Muscle of leg (tissue), 16 donors: ENCODE measurements at places on chromosomes 11 and 22. TPM values are rescaled to one million over a fixed set of nuclear protein-coding genes. Genes with fewer than 3 reads are reported as not detected.

- H3K4me1 ChIP-seq: peaks cover 20% of the 10 kb centered on the region
- DNase-seq: no peak
- peaks cover 16% of the 10 kb centered on the region for H3K27me3 ChIP-seq
- no peak overlapping the region for H3K27ac ChIP-seq
- no peaks in the 10 kb centered on the region for H3K36me3 ChIP-seq
These were observed 4.0 kb upstream of the NCF4 start for GRCh38 chr22:36856792-36857135.

DNA sequence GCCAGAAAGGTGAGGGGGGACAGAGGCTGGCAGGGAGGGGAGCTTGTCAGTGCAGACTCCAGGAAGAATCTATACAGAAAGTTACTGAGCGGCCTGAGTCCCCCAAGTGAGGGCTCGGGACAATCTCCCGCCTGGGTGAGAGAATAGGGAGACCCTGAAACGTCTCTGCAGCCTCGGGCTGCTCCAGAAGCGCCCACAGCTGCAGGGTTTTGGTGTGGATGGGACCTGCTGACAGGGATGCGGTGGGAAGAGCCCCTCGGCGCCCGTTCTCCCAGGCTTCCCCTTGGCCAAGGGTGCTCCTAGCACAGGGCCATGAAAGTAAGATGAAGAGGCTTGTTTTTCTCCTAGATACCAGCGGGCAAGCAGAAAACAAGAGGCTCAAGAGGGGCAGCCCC, 743 bp upstream of the RCE1 start:
- H3K27me3 ChIP-seq: no peaks in the 10 kb centered on the region
- peak overlapping the region; percentile 69 for H3K27ac ChIP-seq
- peaks cover 23% of the 10 kb centered on the region for H3K4me1 ChIP-seq

DNA sequence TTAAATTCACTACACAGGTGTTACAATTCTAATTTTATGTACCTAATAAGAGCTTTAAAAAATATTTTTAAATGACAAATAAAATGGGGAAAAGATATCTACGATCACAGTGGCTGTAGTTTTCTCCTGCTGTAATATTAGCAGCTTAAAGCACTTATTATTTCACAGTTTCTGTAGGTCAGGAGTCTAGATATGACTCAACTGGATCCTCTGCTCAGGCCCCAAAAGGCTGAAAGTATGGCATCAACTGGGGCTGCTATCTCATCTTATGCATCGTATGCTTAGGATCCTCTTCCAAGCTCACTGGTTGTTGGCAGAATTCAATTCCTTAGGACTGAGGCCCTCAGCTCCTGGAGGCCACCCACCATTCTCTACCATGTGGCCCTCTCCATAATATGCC, 12.8 kb downstream of the FBXO3 start:
- no peaks in the 10 kb centered on the region for H3K27me3 ChIP-seq
- H3K36me3 ChIP-seq: peaks cover 42% of the 10 kb centered on the region
- DNase-seq: no peak
- no peak overlapping the region for H3K27ac ChIP-seq

- DNase-seq: no peak
- no peak overlapping the region for H3K4me3 ChIP-seq
- H3K36me3 ChIP-seq: peaks cover 6% of the 10 kb centered on the region
- H3K27ac ChIP-seq: no peak overlapping the region
- H3K27me3 ChIP-seq: no peaks in the 10 kb centered on the region
These were observed 22.5 kb downstream of the PISD start for GRCh38 chr22:31639436-31640039.

- H3K4me3 ChIP-seq: peak overlapping the region; percentile 50
- peak overlapping the region; percentile 11 for H3K27ac ChIP-seq
- no peak for DNase-seq
- H3K4me1 ChIP-seq: peaks cover 15% of the 10 kb centered on the region
These were observed 23.8 kb downstream of the LMO2 start for GRCh38 chr11:33867996-33868646.

DNA sequence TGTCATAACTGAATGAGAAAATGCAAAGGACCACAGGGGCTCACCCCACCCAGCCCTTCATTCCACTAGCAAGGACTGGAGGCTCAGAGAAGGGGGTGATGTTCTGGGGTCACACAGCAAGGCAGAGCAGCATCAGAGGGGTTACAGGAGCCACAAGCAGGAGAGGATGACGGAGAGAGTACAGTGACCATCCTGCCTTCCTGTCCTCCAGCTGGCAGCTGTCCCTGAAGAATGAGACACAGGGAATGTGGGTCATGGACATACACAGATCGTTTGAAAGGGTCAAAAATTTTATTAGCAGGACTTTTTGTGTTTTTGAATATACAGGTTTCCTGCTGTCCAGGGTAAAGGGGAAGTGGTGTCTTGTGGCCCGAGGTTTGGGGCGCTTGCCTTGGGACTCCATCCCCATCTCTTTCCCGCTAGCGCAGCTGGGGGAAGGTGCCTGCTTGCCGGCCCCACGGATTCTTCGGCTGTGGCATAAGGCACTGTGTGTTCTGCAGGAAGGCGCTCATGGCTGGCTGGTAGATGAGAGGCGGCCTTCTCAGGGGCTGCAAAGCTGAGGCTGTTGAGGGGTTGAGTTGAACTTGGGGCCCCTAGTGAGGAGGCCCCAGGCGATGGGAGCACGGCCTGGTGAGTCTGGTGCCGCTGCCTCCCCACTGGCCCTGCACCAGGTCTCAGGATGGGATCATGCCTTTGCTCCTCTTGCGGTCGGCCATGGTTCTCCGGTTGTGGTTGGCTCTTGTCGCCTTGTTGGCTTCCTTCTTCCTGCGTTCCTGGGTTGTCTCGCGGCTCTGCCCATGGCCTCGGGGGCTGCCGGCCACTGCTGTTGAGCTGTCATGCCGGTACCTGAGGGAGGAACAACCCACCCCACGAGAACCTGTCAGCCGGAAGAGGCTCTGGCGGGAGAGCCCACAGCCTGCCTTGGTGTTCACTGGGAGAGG, 21.4 kb downstream of the UQCR10 start:
- H3K4me3 ChIP-seq: no peak overlapping the region
- no peak overlapping the region for H3K27ac ChIP-seq
- peaks cover 58% of the 10 kb centered on the region for H3K36me3 ChIP-seq
- DNase-seq: no peak
- no peaks in the 10 kb centered on the region for H3K27me3 ChIP-seq

- peaks cover 42% of the 10 kb centered on the region for H3K4me1 ChIP-seq
- H3K27ac ChIP-seq: no peak overlapping the region
- H3K36me3 ChIP-seq: peaks cover 62% of the 10 kb centered on the region
- peak; percentile 74 for DNase-seq
These were observed 59.2 kb downstream of the MED15 start for GRCh38 chr22:20566420-20567260.

- H3K36me3 ChIP-seq: no peaks in the 10 kb centered on the region
- H3K27ac ChIP-seq: no peak overlapping the region
- H3K27me3 ChIP-seq: peaks cover 2% of the 10 kb centered on the region
- peaks cover 3% of the 10 kb centered on the region for H3K4me1 ChIP-seq
- no peak for DNase-seq
These were observed 27.8 kb downstream of the ETS1 start for GRCh38 chr11:128559496-128560103.

DNA sequence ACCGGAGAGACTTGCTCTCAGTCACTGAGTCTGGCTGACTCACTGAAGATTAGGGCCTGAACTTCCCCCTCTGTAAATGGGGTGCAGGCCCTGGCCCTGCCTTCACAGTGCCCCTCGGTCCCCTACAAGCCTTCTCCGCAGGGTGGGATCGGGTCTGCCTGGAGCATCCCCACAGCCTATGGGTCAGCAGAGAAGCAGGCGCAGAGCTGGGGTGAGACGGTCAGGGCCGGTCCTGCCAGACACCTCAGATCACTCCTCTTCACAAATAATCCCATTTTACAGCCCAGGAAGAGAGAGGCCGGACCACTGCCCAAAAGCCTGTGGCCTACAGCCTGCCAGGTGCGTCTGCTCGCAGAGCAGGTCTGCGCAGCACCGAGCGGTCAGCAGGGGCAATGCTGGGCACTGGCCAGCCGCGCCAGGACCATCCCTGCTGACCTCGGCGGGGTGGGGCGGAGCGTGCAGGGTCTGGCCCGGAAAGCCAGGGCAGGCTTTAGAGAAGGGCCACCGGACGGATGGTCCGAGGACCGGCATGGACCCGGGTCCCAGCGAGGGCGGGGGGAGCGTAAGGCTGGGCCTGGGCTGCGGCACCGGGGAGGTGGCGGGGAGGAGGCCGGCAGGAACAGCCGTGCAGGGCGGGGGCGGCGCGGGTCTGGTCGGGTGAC, 522 bp upstream of the SEPTIN5 start:
- no peaks in the 10 kb centered on the region for H3K36me3 ChIP-seq
- no peak for DNase-seq
- H3K27ac ChIP-seq: no peak overlapping the region
- H3K4me3 ChIP-seq: peak overlapping the region; percentile 38
- peaks cover 39% of the 10 kb centered on the region for H3K4me1 ChIP-seq
- peaks cover 2% of the 10 kb centered on the region for H3K27me3 ChIP-seq

The SLC37A2 gene
- total RNA-seq: 2.6 TPM

The NXPE2 gene
- total RNA-seq: 0.18 TPM

The P2RX6 gene
- 19.8 TPM for total RNA-seq
